Frontal cortex (tissue), 4 donors: ENCODE measurements at places on chromosomes 7 and 10.

DNA sequence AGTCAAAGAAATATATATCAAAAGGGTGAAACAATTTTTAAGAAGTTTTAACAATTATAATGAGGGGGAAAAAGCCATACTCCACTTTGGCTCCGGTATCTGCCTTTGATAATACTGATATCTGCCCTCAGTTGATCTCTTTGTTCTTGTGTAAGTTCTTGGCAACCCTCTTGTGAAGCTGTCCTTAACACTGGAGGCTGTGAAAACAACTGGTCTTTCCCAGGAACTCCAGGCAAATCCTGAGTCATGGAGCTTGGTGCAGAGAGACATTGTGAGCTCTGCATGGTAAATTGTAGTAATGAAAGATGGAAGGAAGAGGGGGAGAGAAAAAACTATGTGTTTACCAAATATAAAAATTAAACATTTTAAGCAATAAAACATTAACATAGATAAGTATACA, 11.9 kb upstream of the ERVW-1 start:
- no peak for DNase-seq

GRCh38 chr7:18700147-18700546, 204.6 kb downstream of the HDAC9 start:
- DNase-seq: no peak

GRCh38 chr7:142355328-142355727, 97.5 kb upstream of the PRSS58 start:
- DNase-seq: no peak

DNA sequence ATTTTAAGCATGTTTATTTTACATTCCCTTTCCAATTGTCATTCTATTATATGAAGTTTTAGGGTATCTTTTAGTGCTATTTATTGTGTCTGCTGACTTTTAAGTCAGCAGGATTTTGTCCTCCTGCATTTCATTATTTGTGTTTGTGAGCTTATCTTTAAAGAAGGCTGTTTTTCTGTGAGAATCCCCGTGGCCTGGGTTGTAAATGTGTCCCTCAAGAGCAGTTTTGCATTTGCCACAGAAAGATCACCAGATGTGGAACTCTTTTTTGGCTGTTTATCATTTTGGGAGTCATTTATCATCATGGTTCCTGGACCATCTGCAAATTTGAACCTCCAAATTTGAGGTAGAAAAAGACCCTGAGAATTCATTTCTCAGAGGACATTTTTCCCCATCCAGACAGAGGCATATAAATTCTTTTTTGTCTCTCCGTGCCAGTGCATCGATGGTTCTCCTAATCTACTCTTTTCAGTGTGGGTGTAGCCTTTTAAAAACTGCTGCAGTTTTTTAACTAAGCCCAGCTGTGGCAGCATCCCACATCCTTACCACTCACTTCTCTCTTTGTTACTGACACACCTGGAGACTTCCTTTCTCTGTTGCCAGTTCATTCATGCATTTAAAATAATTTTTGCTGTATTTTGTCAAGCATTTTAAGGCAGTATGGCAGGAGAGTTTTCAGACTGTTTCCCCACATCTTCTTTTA, 20.1 kb upstream of the MTURN start:
- no peak for DNase-seq

GRCh38 chr7:131524115-131524514, 32.3 kb downstream of the PODXL start:
- no peak for DNase-seq

- DNase-seq: no peak
Observed at GRCh38 chr10:35545079-35545657, 60.0 kb upstream of the GJD4 start.

DNA sequence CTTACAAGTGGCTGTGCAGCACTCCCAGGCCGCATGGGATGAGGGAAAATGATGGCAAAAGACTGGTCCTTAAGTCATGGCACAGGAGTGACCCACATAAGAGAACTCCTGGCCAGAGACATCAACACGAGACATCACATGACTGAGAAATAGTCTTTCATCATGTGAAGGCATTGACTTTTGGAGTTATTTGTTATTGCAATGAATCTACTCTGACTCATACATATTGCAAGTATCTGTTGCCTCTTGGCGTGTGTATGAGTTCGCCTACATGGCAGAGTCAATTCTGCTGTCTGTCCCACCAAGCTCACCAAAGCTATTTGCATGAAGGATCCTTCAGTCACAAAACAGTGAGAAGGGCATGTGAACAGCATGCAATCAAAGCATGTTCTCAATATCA, 59.7 kb upstream of the HABP2 start:
- DNase-seq: no peak

- DNase-seq: peak; percentile 65
Observed at GRCh38 chr7:149147752-149148653, 750 bp downstream of the ZNF398 start.

DNA sequence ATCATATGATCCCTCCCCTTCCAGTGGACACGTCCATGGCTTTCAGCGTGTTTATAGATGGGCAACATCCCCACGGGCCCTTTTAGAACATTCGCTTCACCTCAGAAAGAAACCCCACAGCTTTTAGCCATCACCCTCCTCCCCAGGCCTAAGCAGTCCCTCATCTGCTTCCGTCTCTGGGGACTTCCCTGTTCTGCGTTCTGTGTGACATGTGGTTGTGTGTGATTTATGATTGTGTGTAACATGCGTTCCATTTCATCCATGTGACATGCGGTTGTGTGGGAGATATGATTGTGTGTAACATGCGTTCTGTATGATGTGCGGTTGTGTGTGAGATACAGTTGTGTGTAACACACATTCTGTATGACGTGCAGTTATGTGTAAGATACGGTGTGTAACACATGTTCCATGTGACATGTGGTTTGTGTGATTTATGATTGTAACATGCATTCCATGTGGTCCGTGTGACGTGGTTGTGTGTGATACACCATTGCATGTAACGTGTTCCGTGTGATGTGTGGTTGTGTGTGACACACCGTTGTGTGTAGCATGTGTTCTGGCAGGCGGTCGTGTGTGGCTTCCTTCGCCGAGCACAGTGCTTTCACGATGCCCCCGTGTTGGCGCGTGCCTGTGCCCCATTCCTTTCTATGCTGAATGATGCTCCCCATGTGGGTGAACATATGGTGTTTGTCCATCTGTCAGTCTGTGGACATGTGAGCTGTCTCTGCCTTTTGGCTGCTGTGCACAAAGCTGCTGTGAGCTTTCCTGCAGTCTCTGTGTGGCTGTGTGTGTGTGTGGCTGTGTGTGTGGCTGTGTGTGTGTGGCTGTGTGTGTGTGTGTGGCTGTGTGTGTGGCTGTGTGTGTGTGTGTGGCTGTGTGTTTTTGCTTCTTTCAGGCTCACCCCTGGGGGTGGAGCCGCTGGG, 26.2 kb downstream of the PWWP2B start:
- no peak for DNase-seq
